ENCODE measurements at places on chromosomes 16 and 17.

- no peak for DNase-seq
Observed at GRCh38 chr17:9760266-9760665, 31.1 kb downstream of the DHRS7C start.

GRCh38 chr16:641326-642188, at the start of gene MCRIP2:
Gene MCRIP2 (plus strand): TSS chr16:641828. CDS start chr16:641992, 164 bp downstream.
- peak; percentile 37 for DNase-seq

DNA sequence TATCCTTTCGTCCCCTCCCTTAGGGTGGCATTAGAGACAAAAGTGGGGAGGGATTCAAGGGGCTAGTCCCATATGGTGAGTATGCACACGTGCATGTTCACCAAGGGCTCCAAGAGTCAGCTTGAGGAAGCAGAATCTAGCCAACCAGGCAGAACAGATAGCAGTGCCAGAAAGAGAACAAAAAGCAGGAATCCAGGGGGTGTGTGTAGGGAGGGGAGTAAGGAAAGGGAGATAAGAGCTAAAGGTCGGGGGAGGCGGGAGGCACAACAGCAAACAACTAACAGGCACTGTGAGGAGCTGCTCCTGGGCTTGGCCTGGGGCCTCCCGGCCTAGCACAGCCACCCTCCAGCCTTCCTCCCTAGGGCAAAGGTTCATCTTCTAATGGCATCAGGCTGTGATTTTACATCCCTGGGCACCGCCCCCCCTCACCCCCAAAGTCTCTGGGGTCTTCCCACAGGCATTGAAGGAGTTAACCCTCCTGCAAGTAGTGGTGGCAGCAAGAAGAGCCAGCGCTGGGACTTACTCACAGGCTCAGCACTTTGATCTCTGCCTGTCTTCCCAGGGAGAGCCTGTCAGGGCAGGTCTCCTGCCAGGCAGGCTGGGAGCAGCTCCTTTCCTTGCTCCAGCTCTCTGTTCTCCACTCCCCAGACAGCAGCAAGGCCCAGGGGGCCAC, 12.4 kb upstream of the SUPT4H1 start:
- DNase-seq: no peak

GRCh38 chr17:8963014-8963413, 2.5 kb downstream of the PIK3R5 start:
- no peak for DNase-seq

- no peak for DNase-seq
Observed at GRCh38 chr16:19389246-19389645, 28.4 kb upstream of the TMC5 start.

DNA sequence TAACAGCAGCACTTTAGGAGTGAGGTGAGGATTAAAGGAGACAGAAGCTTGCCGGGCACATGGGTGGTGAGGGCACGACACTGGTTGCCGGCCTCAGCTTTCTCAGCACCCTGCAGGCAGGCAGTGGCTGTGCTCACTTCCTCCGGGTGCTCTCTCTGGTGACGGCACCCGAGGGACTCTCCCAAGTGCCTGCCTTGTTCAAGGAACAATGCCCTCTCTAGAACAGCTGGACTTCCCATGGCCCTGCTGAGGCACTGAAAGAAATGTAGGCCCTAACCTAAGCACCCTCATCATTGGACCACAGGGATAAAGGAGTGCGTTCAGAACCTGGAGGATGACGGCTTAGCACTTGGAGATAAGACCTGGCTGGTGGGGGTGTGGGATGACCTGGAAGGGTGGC, 72.7 kb downstream of the N4BP1 start:
- no peak for DNase-seq

GRCh38 chr17:77237232-77238008, 96.7 kb downstream of the SEC14L1 start:
- DNase-seq: no peak

DNA sequence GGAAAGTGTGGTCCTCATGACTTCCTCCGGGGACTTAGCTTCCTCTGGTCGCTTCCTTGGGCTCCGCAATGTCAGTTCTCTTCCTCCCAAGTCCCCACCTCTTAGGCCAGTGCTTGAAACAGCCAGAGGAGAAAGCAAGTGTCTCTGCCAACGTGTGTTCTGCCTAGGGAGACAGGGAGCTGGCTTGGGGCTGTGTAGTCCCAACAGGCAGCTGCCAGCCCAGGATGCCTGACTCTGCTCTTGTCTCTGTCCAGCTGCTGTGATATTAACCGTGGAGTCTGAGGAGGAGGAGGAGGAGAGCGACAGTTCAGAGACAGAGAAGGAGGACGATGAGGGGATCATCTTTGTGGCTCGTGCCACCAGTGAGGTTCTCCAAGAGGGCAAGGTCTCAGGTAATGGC, 13.5 kb upstream of the PLEKHG4 start:
- DNase-seq: no peak

DNA sequence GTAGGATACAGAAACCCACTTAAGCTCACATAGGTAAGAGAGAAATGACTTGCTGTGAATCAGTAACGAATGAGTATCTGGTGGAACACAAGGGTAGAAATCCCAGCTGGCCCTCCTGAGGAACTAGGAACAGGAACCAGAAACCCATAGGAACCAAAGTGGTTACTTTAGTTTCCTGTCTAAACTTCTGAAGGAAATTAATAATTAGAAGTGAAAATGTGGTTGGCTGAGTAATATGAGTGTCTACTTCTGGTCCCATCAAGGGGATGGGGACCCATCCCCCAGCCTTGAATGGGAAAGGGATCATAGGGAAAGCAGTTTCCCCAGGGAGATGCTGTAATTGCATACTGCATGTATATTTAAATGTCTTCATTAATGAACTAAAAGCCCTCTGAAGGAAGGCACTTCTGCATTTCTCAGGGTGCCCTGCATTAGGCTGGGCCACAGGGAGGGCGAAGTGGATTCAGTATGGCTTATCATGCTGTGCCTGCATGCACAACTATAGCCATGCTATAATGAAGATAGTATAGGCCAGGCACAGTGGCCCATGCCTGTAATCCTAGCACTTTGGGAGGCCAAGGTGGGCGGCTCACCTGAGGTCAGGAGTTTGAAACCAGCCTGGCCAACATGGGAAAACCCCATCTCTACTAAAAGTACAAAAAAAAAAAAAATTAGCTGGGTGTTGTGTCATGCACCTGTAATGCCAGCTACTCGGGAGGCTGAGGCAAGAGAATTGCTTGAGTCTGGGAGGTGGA, 45.6 kb downstream of the CYB5B start:
- no peak for DNase-seq

DNA sequence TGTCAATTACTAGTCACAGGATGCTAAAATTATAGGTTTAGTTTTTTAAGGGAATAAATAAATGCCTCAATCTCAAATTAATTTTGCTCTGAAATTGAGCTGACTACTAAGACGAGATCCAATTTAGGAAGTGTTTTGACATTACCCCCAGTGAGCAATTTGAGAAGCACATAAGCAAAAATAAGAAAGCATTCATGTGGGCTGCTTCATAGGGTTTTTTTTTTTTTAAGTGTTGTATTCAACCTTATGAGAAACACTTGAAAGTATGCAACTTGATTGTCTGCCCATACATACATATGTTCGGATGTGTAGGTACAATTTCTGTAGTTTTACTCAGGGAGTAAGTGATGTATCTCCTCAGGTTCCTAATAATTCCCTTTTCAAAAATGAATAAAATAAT, 77.6 kb downstream of the PRKCA start:
- no peak for DNase-seq

GRCh38 chr17:9658593-9659211, 13.4 kb downstream of the USP43 start:
- DNase-seq: no peak

GRCh38 chr16:78926723-78927210, 673.8 kb downstream of the MAF start:
- no peak for DNase-seq

GRCh38 chr17:37170881-37171425, 204.8 kb upstream of the C17orf78 start:
- DNase-seq: no peak

Data from activated gamma-delta T cell treated with anti-CD3 and anti-CD28 coated beads, Interleukin-2, amount 50 U/mL, for 16 hours (primary cell).